SJSA1 (cell line): ENCODE measurements at places on chromosomes 12 and 14. TPM values are rescaled to one million over a fixed set of nuclear protein-coding genes. Genes with fewer than 3 reads are reported as not detected.

DNA sequence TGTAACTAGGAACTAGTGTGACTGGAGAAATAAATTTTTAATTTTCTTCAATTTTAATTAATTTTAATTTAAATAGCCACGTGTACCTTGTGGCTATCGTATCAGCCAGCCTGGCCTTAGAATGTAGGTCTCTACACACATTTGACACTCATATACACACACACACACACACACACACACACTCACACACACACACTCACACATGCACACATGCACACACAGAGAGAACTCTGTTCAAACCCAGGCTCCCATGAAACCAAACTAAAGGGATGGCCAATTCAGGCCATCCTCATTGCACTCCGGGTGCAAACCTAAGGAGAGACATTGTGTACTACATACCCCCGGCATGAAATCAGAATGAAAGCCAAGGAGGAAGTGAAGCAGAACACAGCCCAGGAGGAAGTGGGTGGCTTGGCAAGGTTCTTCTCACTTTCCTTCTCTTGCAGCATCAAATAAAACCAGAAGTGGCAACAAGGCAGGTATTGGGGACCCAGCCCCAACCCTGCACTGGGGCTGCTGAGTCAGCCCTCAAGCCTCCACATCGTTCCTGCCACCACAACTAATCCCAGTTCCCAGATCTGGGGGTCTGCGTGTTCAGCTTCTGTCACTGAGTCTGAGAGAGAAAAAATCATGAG lies 26.2 kb upstream of the CHPT1 start:
- H3K36me3 ChIP-seq, result no peaks in the 10 kb centered on the region
- H3K4me1 ChIP-seq, result no peaks in the 10 kb centered on the region
- H3K27me3 ChIP-seq, result peaks cover 3% of the 10 kb centered on the region; the same call in 1 of the 2 replicates
- no peak for DNase-seq

Gene EFCAB11
- total RNA-seq, result 5.7 and 12.3 TPM in 2 replicates

- peak; percentile 26 for DNase-seq
- peaks cover 47% of the 10 kb centered on the region for H3K27me3 ChIP-seq
- H3K4me1 ChIP-seq, result peaks cover 15% of the 10 kb centered on the region
- peak within 1 kb of the TSS; percentile 31 for H3K4me3 ChIP-seq
- H3K36me3 ChIP-seq, result no peaks in the 10 kb centered on the region
Measured at GRCh38 chr12:63150713-63151622, at the start of gene AVPR1A. Gene AVPR1A (minus strand): TSS chr12:63151201. CDS start chr12:63150836, 365 bp downstream.

Gene EXOC3L4
- 0.50 TPM in 1 of 2 replicates, not detected in the other for total RNA-seq

Gene RPL10L
- total RNA-seq, result not detected in 2 replicates

Gene LRIG3
- 30.6 and 51.8 TPM in 2 replicates for total RNA-seq

Gene ASCL4
- total RNA-seq, result not detected in 2 replicates

Gene ANKS1B
- total RNA-seq, result not detected in 2 replicates

DNA sequence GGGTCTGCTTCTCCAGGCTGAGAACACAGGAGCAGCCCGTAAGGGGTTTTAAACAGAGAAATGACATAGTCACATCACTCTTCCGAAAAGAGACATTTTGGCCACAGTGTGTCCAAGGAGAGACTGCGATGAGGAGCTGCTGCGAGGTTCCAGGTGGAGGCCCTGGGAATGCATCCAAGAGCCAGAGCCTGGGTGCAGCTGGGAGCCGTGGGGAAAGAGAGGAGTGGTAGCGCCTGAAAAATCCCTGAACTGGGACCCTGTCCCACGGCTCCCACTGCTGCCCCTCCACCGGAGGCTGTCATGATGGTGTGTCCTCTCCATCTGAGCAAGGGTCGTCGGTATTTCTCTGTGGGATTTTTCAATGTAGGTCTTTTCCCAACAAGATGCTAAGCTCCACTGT lies 146.9 kb downstream of the BCL11B start:
- H3K36me3 ChIP-seq, result no peaks in the 10 kb centered on the region
- H3K4me1 ChIP-seq, result peaks cover 15% of the 10 kb centered on the region
- no peak for DNase-seq
- no peak overlapping the region for H3K4me3 ChIP-seq
- no peak overlapping the region for H3K27ac ChIP-seq
- H3K27me3 ChIP-seq, result no peaks in the 10 kb centered on the region

Gene MAP1LC3B2
- total RNA-seq, result 0.37 TPM in 1 of 2 replicates, not detected in the other

DNA sequence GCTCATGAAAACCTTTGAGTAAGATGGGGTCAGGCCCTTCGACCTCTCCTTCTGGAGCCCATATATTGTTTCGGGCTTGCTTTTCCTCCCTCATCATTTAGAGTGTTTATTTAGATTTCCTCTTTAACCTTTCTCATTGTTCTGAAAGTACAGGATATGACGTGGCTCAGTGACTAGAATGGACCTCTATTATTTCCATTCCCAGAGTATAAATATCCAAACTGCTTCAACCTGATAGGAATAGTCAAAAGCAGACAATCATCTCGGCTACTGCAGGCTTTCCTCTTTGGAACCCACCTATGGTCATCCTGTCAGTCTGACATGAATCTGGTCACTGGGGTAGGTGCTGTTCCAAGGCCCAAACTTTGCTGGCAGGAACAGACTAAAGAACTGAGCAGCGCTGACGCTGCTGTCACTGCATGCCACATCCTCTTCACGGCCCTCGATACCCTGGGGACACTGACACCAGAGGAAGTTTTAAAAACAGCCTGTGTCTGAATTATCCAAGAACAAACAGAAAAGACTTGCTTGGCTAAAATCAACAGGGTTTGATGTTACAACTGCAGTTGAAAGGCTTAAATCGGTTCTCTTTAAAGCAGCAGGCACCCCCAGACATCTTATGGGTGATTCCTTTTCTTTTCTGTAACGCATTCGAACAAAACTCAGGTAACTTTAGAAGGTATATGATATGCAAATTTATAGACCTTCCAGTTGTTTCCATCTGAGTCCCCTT lies 5.0 kb upstream of the DDX47 start:
- peaks cover 45% of the 10 kb centered on the region for H3K4me1 ChIP-seq
- no peaks in the 10 kb centered on the region for H3K27me3 ChIP-seq
- no peaks in the 10 kb centered on the region for H3K36me3 ChIP-seq
- H3K4me3 ChIP-seq, result peak overlapping the region; percentile 1; the same call in 1 of the 2 replicates
- H3K27ac ChIP-seq, result peak overlapping the region; percentile 97
- DNase-seq, result peak; percentile 82

GRCh38 chr14:52399104-52399503 lies 85.0 kb downstream of the PTGER2 start:
- peaks cover 20% of the 10 kb centered on the region for H3K4me1 ChIP-seq
- H3K27ac ChIP-seq, result no peak overlapping the region
- no peak overlapping the region for H3K4me3 ChIP-seq
- H3K27me3 ChIP-seq, result no peaks in the 10 kb centered on the region
- DNase-seq, result no peak
- no peaks in the 10 kb centered on the region for H3K36me3 ChIP-seq

Gene ADAMTS20
- not detected in 2 replicates for total RNA-seq
